ENCODE measurements at places on chromosomes 2 and 18.
A peak's percentile ranks its signal among the peaks of the same experiment; 100 is the strongest.

GRCh38 chr2:140836826-140837225 is 1294.0 kb downstream of the LRP1B start:
- no peak for DNase-seq

DNA sequence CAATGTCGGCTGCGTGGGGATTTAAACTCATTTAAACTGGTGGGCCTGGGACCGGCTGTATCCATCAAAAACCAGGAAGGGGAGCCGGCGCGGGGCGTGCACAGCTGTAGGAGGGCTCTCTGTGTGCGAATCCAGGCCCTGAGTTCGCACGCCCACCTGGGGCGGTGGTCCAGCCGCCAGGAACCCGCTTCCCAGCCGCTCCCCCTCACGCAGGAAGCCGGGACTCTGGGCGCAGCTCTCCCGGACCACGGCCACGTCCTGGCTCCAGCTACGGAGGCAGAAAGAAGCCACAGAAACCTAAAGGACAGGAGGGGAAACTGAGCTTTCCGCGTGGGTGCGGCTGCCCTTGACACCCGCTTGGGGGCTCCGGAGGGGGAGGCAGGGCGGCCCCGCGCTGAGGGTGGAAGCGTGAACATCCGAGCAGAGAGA is 80.6 kb downstream of the GFPT1 start:
- DNase-seq: peak; percentile 41

GRCh38 chr2:150620855-150621254 is 133.4 kb upstream of the RND3 start:
- DNase-seq: peak; percentile 98

- peak; percentile 15 for DNase-seq
These were observed 884 bp upstream of the RAPH1 start for GRCh38 chr2:203535784-203536585.

GRCh38 chr2:112814278-112814677 is 22.3 kb downstream of the IL1B start:
- DNase-seq: peak; percentile 41

- DNase-seq: no peak
These were observed 39.0 kb downstream of the TGFA start for GRCh38 chr2:70514612-70515055.

All from fibroblast of villous mesenchyme (primary cell).